ENCODE measurements at places on chromosomes 7 and 10.

DNA sequence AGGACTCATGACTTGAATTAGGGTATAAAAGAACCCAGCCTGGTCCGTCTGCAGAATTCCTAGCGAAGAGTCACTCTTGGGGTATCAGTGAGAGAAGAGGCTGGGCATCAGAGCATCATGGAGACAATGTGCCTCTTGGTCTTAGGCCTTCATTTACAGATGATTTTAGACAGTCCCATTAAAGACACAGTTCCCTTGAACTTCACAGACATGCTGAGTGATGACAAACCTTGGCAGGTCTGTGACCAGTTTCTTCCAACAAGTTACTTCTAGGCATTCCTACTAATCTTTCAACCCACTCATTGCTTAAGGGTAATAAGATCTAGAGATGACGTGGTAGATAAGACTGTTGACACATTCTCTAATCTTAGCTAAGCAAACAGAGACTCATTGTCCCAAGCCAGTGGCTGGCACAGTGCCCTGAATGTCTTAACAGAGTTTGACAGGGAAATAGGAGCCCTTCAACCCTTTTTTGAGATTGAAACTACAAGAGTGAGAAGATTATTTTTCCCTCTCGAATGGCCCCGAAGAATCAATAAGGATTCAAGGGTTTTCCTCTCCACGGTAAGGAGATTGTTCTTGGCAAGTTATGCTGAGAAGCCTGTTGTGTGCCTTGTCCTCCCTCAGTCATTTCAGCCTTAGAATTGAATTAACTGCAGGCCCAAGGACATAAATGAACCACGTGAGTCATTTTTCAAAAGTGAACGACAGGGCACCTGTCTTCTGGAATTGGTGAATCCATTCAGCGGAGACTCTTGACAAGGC is 281.1 kb downstream of the CCDC3 start:
- DNase-seq: peak; percentile 92

DNA sequence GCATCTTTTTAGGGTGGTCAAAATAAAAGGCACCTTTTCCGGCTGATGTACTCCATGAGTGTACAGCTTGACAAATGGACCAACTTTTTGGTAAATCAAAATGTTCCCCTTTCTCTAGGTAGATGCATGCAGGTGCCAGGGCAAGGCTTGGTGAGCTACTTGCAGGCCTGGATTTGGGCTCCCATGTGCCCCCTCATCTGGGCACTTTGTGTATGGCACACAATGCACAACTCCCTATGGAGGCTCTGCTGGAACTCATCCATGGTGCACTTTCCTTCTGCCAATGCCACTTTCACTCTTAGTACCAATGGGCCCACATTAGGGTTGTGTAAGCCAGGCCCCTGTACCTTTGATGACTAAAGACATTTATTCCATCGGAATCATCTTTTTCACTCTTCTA is 300.8 kb downstream of the SDHAF3 start:
- no peak for DNase-seq

- peak; percentile 50 for DNase-seq
These were observed 57.8 kb upstream of the WIPF3 start for GRCh38 chr7:29748286-29749099.

DNA sequence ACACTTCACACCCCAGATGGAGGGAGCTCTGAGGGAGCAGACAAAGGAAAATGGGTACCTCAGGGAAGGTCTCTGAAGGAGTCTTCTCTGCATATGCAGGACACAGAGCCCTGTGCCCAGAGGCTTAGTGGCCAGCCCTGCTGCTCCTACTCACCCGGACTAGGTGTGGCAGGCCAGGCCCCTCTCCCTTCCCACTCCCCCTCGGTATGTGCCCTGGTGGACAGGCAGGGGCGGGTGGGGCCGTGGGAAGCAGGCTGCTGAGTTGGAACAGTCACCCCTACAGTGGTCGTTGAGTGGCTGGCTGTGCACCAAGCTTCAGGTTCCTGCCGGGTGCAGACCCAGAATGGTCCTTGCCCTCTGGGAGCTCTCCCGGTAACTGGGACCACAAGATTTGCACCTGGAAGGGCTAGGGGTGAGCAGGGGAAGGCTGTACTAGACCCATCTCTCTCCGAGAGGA is 68.6 kb downstream of the ZMIZ1 start:
- no peak for DNase-seq

DNA sequence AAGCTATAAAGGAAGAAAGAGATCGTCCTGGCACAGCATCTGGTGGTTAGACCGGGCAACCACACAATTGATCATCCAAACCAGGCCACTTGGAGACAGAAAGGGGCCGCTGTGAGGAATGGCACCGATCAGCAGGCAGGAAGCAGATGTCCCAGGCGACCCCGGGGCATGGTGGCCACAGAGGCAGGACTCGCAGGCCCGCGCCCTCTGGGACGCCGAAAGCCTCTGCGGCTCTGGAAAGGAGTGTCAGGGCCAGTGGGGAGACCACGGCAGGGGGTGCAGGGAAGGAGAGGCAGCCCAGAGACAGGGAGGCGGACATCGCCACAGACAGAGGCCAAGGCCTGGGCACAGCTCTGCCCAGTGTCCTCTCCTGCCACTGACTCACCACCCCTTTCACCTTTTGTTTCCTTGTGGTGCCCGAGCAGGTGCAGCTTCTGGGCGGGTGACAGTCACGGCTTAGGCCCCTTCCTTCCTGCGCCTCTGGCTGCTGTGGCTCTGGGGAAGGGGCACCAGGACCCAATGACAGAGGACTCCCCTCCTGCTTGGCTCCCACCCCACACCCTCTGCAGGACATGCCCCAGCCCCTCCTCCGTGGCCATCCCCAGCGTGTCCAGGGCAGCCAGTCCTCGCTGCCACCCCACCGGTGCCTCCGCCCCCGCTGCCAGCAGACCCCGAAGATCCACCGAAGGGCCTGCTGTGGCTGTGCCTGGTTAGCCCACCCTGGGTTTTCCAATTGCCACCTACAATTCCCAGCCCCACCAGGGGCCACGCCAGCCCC is 10.9 kb downstream of the STK32C start:
- no peak for DNase-seq

DNA sequence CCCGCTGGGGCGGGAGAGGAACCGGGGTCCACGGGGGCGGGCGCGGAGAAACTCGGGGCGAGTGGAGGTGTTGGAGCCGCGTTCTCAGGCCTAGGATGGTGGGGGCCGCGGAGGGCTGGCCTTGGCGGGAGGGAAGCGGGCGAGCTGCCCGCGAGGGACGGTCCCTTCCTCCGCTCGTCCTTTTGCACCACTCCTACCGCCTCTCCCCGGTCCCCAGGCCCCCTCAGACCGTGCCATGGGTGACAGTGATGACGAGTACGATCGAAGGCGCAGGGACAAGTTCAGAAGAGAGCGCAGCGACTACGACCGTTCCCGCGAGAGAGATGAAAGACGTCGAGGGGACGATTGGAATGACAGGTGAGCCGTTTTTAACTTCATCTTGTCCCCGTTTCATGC is 451 bp downstream of the SRRT start:
- no peak for DNase-seq

- DNase-seq: no peak
These were observed 669.3 kb upstream of the LRRN3 start for GRCh38 chr7:110421490-110422241.

GRCh38 chr7:18213652-18214051 is 186.0 kb upstream of the PRPS1L1 start:
- no peak for DNase-seq

DNA sequence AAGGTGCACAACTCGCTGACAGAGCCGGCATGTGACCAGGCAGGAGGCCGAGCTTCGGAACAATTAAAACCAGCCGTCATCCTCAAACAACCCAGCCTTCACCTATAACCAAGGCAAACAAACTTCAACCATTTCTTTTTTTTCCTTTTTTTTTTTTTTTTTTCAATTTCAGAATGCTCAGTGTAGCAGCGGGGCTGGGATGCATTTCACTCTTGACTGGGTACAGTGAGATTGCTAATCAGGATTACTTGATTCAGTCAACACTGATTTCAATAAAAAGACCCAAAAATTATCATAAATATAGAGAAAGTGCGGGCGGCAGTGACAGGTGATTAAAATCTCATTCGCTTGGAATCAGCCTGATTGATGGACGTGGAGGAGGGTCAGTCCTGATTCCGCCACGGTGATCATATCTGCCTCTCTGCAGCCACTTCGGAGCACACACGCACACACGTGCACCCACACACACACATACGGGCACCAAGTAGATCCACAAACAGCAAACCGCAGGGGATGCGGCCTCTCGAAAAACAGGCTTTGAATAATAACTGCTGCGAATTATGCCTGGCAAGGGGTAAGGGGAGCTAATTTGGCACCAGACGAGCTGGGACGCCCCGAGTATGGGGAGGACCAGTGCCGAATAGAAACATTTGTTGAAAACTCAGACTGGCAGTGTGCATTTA is 31.2 kb downstream of the EBF3 start:
- no peak for DNase-seq

- DNase-seq: peak; percentile 15
These were observed 56.2 kb downstream of the XPNPEP1 start for GRCh38 chr10:109866995-109867635.

- DNase-seq: no peak
These were observed 48.4 kb upstream of the PODXL start for GRCh38 chr7:131604841-131605279.

DNA sequence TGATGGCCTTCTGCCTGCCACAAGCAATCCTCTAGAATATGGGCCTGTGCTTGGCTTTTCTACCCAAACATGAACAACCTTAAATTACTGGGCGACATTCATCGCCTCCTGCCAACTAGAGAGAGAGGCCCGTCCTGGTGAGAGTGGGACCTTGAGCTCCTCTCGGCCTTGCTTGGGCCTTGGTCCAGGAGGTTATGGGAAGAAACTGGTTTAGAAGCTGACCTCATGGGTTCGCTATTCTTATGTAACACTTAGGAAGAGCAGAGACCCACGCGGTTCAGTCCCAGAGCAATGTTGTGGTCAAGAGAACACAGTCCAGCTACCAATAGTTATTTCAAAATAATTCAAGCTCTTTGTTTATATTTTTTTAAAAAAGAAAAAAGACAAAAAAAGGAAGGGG is 176.3 kb upstream of the ZNF32 start:
- DNase-seq: no peak

GRCh38 chr10:71769279-71769823 is 4.0 kb downstream of the VSIR start:
- DNase-seq: no peak

- DNase-seq: no peak
These were observed 301.3 kb upstream of the KLF6 start for GRCh38 chr10:4086131-4086898.

- DNase-seq: no peak
These were observed 23.0 kb upstream of the YWHAG start for GRCh38 chr7:76381814-76382213.

DNA sequence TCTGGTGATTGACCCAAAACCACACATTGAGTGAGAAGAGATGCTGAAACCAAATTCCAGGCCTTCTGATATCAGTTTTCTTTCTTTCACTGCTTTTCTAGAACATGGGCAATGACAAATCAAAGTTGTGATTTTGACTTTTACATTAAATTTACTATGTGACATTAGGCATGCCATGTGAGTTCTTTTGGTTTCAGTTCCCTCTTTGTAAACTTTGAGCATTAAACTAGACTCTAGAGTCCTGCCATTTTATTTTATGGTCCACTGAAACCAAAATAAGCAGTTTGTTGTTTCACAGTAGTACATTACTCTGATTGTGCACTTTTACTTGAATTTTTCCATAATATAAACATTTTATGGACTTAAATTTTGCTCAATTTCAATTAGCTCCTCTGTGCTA is 381.1 kb upstream of the SEMA3D start:
- no peak for DNase-seq

GRCh38 chr7:34718867-34719266 is 60.8 kb downstream of the NPSR1 start:
- DNase-seq: no peak

- DNase-seq: no peak
These were observed 73.4 kb downstream of the ATAD1 start for GRCh38 chr10:87744606-87745005.

DNA sequence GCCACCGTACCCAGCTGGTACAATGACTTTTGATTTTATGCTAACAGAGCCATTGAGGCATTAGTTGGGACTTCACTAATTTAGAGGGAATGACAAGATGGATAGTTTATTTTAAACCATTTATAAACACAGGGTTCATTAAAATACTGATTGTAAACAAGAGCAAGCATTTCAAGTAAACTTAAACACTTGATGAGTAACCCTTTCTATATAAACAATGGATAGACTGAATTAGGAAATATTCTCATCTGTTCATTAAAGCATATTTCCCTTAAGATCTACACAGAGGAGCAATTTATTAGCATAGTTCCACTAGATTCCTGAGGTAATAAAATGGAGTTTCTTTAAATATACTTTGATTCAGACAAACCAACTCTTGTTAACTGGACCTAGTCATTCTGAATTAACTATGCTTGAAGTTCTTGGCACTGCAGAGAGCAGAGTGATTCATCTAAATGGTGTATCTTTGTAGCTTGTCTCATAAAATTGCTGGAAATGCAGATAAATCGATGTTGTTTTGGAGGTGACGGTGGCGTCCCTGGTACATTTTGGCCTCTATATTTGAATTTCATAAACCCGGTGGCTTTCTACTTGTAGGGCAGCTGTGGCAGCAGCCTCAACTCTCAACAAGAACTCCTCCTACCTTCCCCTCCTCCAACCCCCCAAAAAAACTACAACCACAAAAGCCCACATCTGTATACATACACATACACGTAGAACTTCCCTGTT is 15.4 kb upstream of the VDAC2 start:
- peak; percentile 64 for DNase-seq

DNA sequence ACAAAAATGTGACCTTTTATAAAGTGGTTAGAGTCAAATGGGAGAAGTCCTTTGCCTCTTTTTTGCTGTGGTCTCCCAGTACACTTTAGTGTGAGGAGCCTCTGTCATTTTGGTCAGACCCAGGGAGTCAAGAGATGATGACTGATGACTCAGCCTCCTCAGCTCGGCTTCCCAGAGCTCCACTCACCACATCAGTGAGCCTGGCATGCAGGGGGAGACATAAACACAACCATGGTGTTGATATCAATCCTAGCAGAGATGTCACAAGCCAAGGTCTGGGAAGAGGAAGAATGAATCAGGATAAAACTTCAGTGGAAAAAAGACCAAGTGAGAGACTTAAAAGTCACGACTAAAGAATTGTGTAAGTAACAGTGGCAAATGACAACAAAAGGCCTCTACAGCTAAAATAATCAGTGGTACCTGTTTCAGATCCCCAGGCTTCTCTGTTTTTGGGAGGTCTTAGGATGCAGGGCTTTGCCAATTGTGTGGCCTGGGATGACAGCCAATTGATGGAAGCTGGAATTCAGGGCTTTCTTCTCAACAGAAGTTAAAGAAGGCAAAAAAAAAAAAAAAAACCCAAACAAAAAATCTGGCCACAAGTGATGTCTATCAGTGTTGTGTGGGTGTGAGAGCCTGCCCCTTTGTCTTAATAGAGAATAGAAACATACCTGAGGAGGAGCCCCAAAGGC is 50.2 kb downstream of the TFAM start:
- peak; percentile 98 for DNase-seq

DNA sequence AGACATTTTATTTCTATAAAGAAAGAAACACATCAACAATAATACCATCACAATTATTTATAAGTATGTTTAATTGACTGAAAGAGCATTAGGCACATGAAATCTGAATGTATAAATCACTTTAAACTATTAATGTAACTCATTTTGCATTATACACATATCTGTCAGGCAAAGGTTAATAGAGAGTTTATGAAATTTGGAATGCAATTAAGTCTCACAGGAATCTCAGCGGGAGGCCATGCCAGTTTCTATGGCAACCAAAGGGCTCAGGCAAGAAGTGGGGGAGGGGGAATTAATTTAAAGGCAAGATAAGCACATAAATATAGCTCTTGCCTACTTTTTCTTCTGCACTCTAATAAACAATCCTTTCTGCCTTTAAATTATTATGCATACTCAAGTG is 152.6 kb downstream of the SLC16A9 start:
- DNase-seq: peak; percentile 25
